ENCODE measurements at places on chromosomes 11 and 22.
A peak's percentile ranks its signal among the peaks of the same experiment; 100 is the strongest.

DNA sequence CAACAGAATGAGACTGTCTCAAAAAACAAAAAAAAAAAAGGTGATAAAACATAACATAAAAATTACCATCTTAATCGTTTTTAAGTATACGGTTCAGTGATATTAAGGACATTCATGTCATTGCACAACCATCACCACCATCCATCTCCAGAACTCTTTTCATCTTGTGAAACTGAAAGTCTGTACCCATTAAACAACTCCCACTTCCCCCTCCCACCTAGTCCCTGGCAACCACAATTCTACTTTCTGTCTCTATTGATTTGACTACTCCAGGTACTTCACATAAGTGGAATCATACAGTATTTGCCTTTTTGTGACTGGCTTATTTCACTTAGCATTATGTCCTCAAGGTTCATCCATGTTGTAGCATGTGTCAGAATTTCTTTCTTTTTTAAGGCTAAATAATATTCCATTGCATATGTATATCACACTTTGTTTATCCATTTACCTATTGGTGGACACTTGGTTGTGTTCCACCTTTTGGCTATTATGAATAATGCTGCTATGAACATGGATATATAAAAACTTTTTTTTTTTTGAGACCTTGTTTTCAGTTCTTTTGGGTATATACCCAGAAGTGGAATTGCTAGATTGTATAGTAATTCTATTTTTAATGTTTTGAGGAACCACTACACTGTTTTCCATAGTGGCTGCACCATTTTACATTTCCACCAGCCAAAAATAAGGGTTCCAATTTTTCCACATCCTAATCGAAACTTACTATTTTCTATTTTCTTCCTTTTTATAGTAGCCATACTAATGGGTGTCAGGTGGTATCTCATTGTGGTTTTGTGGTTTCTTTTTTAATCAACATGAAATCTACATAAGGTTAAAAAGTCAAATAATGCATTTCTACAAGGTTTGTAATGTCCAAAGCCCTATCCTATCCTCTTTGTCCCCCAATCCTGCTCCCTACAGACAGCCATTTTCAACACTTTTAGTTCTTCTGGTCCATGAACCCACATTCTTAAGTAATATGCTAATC, 23.4 kb upstream of the PIK3C2A start:
- DNase-seq: no peak

GRCh38 chr22:35608088-35608487, 9.0 kb downstream of the MB start:
- no peak for DNase-seq

DNA sequence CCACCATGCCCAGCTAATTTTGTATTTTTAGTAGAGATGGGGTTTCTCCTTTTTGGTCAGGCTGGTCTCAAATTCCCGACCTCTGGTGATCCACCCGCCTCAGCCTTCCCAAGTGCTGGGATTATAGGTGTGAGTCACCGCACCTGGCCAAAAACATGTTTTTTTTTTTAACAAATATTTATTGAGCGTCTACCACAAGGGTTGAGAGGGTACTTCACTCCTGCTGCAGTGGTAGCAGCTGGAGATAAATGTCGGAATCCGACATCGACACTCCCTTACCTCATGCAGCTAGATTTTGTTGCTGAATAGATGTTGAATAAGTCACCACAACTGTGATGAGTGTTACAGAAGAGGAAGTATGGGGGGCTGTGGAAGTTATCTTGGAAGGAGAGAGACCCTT, 971 bp downstream of the DNAJB13 start:
- DNase-seq: peak; percentile 54

DNA sequence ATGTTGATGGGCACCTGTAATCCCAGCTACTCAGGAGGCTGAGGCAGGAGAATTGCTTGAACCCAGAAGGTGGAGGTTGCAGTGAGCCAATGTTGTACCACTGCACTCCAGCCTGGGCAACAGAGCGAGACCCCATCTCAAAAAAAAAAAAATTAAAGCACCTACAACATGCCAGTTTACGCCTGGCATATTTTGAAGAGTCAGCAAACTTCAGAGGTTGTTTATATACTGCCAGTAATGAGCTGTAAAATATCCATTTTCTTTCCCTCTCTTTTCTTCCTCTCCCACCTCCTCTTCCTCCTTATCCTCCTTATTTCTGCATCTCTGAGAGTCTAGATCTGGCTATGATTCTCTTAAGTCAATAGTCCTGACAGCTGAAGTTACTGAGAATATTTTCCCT, 556.5 kb upstream of the LARGE1 start:
- DNase-seq: no peak

- DNase-seq: no peak
Observed at GRCh38 chr11:94178331-94178730, 49.7 kb downstream of the PANX1 start.

GRCh38 chr11:121067026-121067425, 34.0 kb upstream of the TECTA start:
- DNase-seq: no peak

Measured in urothelium cell line (cell line).